ENCODE measurements at places on chromosomes 3 and 15.

DNA sequence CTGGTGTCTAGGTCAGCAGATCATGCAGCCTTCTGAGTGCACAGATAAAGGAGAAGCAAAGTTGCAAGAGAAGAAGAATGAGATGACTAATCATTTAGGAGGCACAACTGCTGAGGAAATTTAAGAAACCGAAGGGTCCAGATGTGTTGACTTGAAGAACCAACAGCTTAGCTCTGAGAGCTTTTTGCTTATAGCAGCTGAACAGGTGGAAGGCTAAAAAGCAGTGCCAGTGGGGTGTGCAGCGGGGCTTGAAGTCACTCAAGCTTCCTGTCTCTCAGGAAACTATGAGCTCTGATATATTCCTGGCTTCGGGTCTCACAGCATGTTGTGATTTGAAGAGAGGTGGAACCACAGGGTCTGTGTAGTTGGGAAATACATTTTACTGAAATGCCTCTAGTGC lies 305.7 kb downstream of the RYR3 start:
- no peak for DNase-seq

DNA sequence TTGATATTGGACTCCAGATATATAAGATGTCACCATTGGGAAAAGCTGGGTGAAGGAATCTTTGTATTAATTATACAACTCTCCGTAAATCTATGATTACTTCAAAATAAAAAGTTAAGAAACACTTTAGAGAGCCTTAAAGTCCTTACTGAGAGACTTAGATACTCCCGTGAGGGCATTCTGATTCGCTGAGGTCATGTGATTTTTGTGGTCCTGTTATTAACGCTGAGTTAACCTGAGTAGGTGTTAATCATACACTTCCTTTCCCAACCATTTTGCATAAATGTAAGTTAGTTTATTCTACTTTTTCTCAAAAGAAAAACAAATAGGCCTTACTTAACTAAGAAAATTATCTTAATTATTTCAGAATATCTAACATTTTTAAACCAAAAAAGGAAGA lies 67.1 kb upstream of the LMOD3 start:
- DNase-seq, result no peak

DNA sequence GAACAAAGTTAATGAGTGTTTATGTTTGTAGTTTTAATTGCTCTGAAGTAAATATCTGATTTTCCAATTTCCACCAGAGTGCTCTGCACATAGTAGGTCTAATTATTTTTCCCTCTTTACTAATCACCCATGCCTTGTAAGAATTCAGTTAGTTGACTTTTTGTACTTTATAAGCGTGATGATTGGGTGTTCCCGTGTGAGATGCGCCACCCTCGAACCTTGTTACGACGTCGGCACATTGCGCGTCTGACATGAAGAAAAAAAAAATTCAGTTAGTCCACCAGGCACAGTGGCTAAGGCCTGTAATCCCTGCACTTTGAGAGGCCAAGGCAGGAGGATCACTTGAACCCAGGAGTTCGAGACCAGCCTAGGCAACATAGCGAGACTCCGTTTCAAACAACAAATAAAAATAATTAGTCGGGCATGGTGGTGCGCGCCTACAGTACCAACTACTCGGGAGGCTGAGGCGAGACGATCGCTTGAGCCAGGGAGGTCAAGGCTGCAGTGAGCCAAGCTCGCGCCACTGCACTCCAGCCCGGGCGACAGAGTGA lies 507 bp upstream of the VHL start:
- DNase-seq, result no peak

DNA sequence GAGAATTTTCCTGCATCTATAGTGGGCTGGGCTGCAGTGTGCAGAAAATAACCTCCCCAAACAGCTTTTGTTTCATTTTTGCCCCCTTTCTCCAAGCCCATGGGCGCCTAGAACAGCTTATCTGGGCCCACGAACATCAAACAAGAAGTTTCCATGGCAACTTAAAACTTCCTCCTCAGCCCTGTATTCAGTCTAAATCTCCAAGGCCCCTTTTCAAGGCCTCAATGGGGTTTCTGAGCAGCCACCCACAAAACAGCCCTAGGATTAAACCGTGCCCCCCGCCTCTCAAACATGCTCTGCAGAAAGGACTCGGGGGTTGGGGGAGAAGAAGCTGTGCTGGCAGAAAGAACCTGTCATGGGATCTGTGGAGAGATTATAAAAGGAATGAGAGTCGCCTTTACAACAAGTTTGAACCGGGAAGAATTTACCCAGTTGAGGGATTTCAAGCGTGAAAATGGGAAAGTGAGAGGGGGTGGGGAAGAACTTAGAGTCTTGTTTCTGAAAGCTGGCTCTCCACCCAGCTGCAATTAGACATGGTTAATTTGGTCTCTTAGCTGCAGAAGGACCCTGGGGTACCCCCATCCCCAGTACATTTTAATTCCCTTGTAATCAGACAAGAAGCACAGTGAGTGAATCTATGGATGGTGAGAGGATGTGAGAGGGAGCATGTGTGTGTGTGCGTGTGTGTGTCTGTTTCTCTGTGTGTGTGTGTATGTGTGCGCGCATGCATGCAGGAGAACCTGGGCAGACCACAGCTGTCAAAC lies 4.3 kb upstream of the FAM107A start:
- no peak for DNase-seq

GRCh38 chr15:74174219-74174957 lies 878 bp downstream of the ISLR start:
- DNase-seq, result no peak

DNA sequence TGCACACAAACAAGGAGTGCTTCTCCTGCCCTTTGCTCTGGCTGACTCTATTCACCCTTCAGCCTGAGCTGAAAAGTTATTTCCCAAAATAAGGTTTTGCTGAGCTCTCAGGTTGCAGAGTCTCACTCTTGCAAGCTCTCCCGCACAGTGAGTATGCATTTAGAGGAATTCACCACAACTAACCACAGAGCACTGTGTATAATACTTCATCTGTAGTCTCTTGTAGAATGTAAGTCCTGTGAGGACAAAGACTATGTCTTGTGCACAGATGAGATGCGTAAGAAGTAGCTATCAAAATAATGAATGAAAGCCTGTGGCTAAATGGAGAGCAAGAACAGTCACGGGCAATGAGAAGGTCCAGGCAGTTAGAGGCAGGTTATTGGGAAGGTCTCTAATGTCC lies 156.5 kb upstream of the SLCO3A1 start:
- no peak for DNase-seq
